Activated T-helper 17 cell treated with anti-CD3 and anti-CD28 coated beads, Interleukin-2, amount 50 U/mL, for 72 hours (primary cell): ENCODE measurements at places on chromosomes 7 and 10.
A peak's percentile ranks its signal among the peaks of the same experiment; 100 is the strongest.

DNA sequence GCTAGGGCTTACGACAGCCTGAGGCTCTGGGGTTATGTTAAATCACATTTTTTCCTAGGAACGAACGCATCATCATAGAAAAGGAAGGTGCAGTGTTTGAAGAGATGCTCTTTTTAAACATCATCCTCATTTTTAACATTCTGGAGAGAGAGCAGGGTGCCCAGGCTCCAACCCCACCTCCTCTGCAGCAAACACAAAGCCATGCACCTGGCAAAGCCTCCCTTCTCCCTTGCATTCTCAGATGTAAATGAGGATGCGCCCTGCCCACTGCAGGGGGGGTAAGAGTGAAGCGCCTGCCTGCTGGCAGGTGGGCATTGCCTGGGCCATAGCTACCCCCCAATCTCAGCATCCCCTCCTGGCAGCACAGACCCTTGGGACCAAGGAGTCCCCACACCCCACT, 92.4 kb downstream of the PTPRN2 start:
- ATAC-seq = no peak

DNA sequence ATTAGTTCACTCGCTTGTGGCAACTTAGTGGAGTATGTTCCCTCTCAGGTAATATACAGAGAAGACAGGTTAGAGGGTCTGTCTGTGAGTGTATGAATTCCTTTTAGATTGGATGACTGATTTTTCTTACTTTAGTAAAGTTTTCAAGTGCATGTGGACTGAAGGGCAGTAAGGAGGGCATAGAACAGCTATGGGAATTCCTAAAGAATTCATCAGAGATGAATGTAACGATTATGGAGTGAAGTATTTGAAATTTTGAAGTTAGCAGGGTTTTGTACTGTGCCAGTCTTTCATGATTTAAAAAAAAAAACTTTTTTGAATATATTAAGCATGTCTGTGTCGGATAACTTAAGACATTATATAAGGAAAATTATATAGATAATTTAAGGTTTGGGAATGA, 15.5 kb downstream of the MAPK8 start:
- ATAC-seq = no peak

DNA sequence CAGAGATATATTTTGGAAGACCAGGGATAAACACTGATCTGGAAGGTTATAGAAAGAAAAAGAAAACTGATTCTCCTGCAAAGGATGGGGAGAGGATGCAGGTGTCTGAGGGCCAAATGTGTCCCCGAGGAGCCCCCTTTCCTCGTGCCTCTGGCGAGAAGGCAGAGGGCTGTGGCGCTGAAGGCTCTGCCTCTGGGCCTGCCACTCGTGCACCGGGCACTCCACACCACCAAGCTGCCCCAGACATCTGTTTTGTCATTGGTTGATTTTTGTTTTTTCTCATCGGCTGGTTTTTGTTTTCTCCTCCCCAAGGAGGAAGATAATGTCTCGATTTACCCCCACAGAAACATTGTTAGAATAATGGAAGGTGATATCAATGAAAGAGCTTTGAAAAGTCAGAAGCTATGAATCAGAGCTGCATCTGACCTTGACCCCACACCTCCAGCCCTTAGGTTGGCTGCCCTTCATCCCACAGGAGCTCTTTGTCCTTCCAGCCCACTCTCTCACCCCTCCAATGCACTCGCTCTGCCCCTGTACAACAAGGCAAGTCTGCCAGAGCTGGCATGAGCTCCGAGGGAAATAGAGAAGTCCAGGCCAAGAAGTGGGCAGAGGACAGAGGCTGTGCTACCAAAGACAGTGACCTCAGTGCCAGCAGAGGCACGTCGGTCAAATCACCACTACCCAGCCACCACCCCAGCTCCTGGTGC, 124.8 kb downstream of the TCERG1L start:
- ATAC-seq = no peak

DNA sequence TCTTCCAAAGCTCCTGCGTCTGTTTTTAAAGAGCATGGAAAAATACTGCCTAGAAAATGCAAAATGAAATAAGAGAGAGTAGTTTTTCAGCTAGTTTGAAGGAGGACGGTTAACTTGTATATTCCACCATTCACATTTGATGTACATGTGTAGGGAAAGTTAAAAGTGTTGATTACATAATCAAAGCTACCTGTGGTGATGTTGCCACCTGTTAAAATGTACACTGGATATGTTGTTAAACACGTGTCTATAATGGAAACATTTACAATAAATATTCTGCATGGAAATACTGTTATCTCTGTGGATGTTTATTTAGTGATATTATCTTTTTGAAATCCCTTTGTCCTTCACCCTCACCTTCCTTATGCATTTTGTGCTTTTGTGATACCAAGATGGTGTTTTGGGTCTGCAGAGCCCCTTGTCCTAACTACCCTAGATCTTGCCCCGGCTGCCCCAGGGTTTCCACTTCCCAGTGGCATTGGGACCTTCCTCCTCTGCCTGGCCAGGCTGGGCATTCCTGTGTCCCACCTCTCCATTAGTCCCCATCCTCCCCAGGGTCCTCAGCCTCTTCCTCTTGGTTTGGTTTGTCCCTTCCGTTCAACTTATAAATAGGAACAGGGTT, 5.2 kb downstream of the IGFBP1 start:
- no peak for ATAC-seq

DNA sequence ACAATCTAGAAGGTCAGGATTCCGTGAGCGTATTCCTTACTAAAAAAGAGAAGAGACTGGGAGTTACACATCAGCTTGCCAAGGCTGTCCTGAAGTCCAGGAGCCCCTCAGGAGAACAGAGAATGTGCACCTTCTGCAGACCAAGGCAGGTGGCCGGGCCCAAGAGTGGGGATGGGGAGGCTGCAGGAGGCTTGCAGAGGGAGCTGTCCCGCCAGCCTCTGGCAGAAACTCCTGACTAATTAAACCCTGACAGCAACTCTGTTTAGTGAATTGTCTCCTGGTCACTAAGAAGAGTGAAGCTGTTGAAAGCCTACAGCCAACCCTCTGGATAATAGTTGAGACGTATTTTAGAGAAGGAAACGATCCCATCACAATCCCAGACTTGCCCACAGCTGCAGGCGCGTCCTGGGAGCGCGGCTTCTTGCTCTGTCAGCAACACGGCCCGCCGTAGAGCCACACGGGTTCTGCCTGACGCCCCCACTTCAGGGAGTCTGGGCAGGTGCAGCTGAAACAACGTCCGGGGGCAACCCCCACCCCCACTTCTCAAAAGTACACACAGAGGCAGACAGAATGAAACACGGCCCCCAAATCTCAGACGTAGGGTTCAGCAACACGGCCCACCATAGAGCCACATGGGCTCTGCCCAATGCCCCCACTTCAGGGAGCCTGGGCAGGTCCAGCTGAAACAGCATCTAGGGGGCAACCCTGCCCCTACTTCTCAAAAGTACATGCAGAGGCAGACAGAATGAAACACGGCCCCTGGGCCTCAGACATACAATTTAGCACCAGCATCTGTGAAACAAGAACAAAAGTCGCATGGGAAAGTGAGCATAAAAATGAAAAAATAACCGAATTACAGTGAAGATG, 45.2 kb downstream of the DIP2C start:
- no peak for ATAC-seq

- ATAC-seq = peak; percentile 42
These were observed 196.0 kb downstream of the RNLS start for GRCh38 chr10:88386821-88387773.

GRCh38 chr10:119680650-119681081, 29.5 kb downstream of the BAG3 start:
- peak; percentile 29 for ATAC-seq

DNA sequence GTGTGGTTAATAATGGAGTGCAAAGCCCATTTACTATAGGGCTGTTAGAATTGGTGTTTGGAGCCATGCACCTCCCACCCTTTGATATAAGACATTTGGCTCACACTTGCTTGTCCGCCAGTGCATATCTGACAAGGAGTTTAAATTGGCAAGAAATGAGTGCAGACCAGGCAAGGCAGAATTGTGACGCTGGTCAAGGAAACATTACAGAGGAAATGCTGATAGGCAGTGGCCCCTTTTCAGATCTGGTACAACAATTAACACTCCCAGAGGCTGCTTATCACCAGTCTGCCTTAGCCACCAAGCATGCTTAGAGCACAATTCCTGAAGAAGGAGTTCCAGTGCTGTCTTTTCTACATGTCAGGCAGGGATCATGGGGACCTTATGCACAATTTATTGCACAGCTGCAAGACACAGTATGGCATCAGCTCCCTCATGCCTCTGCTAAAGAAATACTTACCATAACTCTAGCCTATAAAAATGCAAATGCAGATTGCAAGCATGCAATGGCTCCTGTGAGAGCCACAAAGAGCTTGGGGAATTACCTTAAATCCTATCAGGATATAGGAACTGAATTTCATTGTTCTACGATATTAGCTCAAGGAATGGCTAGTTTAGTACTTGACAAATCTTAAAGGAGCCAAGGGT, 35.2 kb downstream of the OR13A1 start:
- no peak for ATAC-seq

DNA sequence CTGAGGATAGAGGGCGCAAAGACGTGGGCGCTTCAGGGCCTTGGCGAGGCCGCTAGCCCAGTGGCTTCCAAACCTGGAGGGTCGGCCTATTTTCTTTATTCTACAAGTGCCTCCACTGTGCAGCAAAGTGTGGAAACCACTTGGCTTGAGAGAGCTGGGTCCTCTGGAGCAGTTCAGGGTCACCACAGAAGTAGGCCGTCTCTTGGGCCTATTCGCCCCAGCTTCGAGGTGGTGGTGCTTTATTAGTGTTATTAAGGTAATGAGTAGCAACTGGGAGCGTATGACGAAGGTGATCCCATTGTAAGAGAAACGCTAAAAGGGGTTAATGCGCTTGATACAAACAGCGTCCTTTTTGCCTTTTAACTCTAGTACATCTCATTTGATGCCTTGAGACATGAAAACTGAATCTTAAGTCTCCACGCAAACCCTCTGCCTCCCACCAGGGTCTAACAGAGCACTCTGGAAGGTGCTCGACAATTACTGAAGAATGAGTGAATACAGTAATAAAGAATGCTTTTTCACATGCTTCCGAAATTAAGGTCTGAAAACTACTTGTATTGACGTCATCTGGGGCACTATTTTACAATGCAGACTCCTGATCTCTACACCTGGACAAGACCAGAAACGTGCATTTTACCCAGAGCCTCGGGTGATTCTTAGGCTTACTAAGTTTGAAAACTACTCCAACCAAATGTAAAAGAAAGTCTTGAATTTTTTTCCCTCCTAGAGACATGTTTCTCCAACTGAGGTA, 647 bp upstream of the GSAP start:
- no peak for ATAC-seq

DNA sequence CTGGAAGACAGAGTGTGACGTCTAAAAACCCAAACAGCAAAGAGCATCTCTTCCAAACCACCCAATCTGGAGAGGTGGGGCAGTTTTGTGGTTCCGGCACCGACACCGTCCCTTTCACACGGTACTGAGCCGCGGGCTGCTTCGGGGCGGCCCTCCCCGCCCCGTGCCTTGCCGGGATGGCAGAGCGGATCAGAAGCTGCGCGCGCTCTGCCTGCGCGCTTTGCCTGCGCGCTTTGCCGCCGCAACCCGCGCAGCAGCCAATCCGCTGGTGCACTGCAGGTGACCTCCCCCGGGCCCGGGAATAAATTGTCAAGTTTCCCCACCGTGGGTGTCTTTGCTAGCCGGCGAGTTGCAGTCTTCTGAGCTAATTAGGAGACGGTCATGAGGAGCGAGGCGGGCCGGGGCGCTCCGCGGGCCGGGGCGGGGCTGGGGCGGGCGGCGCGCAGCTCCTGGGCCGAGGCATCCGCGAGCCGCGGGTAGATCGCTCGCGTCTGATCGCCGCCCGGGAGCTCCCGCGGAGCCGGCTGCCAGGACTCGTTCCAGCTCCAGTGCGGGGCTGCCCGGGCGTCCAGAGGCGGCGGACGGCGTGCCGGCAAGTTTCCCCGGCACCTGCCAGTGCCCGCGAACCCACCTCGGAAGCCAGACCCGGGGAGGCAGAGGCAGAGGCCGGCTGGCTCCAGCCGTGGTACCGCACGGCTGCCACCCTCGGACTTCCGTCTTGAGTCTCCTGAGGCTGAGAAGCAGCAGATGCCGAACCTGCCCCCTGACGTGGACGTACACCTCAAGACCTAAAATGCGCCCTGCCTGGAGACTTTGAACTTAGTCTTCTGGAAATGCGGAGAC, 536.0 kb upstream of the GALNT17 start:
- ATAC-seq = peak; percentile 40

DNA sequence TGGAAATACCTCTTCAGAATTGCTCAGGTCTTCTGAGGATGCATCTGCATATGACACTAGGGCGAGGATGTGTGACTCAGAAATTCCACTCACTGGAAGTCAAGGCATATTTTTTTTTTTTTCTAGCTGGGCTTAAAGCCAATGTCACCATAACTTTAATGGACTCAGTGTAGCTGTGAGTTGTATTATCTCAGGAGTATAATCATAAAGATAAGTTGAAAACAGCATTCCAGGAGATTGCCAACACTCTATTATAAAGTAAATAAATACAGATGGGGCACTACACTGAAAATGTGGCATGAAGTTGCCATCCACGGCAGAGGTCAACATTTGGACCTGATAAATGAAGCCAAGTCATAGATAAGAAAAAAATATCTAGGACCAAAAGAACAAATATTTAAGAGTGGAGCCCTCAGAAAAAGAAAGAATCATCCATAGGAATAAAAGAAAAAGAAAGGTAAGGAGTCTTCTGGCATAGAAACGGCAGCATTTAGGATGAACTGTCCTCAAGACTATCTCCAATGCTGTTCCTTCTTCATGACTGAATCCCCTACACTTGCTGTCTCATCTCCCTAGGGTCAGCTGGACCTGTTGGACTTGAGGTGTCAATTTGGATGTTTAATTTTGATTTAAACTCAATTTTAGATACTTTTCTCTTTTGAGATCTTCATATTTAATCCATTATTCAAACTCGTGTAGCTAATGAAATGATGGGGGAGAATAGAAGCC, 72.9 kb upstream of the CAV2 start:
- ATAC-seq = peak; percentile 34

- no peak for ATAC-seq
These were observed 451.9 kb downstream of the DPP6 start for GRCh38 chr7:154503962-154504550.

DNA sequence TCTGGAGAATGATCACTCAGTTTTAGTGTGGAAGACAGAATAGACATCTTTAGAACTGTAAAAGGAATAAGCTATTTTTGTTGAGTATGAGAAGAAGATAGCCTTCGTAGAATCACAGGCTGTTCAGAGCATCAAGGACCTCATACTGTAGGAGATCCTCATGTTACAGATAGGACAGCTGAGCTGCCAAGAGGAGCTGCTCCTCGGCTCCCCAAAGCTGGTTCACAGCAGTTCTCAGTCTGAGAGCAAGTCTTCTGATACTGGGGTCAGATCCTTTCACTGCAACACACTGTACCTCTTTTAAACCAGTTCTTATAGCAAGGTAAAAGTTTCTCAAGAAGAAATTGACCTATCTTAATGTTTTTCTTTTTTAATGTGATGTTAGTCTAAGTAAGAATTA, 17.1 kb downstream of the CCNY start:
- ATAC-seq = no peak

- ATAC-seq = no peak
These were observed 25.1 kb downstream of the MKX start for GRCh38 chr10:27720529-27720928.

GRCh38 chr7:40536421-40536820, 401.6 kb downstream of the SUGCT start:
- ATAC-seq = no peak

GRCh38 chr10:92697663-92698511, 8.1 kb downstream of the HHEX start:
- no peak for ATAC-seq
